AML-193 (cell line): ENCODE measurements at places on chromosomes 3 and 15.

GRCh38 chr3:64291956-64292355 lies 66.7 kb upstream of the PRICKLE2 start:
- no peak for DNase-seq

DNA sequence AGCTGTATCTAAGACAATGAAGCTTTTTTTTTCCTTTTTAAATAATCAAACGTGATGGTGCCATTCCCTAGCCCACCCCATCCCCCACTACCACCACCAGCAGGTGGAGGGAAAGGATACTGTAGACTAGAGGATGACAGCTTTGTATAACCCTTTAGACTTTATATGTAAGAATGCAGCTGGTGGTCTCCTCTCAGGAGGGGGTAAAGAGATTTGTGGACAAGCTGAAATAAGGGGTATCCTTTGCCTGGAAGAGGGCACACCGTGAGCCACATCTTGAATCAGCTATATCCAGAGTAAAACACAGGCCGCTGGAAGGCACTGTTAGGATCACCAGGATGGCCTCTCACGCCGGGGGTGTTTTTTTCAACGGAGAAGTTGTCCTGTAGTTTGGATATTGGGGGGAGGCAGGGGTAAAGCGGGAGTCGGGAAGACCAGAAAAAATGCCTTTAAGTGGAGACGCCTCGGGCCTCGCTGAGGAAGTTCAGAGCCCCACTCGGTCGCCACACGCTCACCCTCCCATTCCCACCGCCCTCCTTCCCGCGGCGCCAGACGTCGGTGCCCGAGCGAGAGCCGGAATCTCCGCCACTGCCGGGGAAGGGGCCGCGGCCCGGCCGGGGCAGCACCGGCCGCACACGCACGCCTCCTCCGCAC lies 986 bp downstream of the KPNA4 start:
- peak; percentile 14 for DNase-seq

GRCh38 chr15:33894193-33894592 lies 74.1 kb upstream of the CHRM5 start:
- DNase-seq, result no peak

DNA sequence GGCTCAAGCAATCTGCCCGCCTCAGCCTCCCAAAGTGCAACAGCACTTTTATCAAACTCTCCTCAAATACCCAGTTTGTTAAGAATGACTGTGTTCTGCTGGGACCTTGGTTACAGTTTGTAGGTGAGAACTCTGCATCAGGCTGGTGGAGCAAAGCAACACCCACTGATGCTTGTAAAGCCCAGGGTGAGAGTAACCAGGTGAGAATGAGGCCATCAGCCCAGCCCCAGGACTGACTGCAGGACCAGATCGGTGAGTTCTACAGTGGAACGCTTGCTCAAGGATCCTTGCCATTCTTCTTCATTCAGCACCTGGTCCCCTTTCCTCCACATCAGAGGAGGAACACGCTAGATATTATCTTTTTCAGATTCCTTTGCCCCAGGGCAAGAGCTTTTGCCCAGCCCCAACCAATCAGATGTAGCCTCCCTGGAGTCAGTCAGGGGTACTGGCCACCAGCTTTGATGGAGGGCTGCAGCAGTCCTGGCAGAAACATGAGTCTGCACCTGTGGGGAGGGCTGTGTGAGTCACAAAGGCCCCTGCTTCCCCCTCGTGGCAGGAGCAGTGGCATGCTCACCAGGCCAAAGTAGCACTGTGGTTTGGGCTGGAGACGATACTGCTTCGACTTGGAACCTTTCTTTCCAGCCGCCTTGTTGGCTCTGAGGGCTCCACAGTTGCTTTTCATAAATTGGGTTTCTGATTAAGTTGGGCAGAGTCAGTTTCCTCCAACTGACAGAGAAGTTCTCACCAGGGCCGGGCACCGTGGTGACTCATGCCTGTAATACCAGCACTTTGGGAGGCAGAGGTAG lies 3.5 kb upstream of the SHISA5 start:
- peak; percentile 73 for DNase-seq

DNA sequence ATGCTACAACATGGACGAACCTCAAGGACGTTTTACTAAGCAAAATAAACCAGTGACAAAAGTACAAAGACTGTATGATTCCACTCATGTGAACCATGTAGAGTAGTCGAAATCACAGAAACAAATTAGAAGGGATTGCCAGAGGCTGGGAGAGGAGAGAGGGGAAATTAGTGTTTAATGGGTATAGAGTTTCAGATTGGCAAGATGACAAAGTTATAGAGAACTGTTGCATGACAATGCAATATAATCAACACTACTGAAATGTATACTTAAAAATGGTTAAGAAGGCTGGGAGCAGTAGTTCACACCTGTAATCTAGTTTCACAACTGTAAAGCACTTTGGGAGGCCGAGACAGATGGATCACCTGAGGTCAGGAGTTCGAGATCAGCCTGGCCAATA lies 36.9 kb downstream of the PLS1 start:
- DNase-seq, result no peak

DNA sequence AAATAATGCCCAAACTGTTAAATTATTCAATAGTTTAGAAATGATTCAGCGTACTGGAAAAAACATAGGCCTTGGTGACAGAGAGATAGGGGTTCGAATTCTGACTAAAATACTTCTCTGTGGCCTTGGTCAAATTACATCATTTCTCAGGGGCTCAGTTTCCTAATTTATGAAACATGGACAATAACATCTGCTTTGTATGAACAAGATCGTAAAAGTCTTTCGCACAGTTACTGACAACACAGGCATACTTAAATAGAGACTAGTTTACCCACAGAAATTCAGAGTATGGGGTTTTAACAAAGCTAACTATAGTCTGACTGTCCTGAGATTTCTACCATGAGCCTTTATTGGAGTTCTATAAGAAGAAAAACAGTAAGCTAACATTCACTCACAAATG lies 440.4 kb downstream of the FHIT start:
- no peak for DNase-seq
